ENCODE measurements at places on chromosomes 5 and 9.
A peak's percentile ranks its signal among the peaks of the same experiment; 100 is the strongest.

DNA sequence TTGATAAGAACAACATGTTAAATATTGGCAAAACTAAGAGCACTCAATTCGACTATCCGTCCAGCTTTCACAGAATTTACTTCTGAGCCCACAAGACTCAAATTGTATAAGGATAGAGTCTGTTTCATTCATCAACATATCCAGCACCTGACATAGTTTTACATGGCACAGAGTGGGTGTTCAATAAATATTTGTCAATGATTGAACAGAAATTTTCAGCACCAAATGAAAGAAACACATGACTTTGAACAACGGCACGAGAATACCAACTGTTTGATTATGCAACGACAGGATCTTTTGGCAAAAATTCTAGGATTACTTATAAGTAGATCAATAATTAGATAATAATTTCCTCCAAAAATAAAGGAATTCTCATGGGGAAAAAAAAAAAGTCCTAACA, 41.8 kb downstream of the SKP2 start:
- DNase-seq: no peak

DNA sequence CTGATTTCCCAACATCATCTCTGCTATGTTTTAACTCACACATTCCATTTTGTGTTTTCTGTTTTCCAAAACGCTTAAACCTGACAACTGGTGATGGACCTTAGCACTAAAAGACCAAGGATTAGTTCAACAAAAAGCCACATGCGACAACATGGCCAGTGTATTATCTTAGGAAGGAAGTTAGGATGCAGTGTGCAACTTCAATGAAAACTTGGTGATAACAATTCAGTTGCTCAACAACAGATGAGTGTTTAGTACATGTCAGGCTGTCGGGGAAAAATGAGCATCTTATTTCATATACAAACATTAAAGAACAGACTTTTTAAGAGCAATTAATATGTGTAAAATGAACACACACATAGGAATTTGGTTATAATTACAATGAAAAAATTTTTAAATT, 780.0 kb downstream of the SEMA5A start:
- DNase-seq: no peak

GRCh38 chr5:147507480-147508126, 2.3 kb downstream of the DPYSL3 start:
- DNase-seq: no peak

GRCh38 chr5:64666078-64666477, 24.2 kb upstream of the SHISAL2B start:
- DNase-seq: no peak

- no peak for DNase-seq
These were observed 7.2 kb upstream of the LCN2 start for GRCh38 chr9:128142061-128142460.

- no peak for DNase-seq
These were observed 1029.9 kb upstream of the WWC1 start for GRCh38 chr5:167261309-167262100.

GRCh38 chr5:124061663-124062062, 549.7 kb downstream of the CSNK1G3 start:
- no peak for DNase-seq

DNA sequence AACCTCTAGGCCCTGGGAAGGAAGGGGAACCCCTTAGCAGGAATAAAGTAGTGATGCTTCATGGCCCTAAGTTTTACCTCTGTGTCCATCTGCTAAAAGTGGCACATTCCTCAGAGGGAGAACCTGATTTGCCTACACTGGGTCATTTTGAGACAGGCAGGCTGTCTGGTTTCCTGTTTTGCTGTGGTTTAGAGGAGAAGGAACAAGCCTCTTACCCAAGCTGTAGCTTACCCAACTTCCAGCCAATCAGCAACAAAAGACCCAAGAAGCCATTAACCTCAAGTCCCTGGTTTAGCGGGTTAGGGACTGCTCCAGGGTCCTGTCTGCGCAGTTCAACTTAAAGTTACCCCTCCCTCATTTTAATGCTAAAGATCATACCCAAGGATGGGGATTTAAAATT, 411.0 kb downstream of the MAT2B start:
- DNase-seq: no peak

- DNase-seq: no peak
These were observed 112.8 kb upstream of the CDH12 start for GRCh38 chr5:22965960-22966359.

GRCh38 chr9:131395157-131396098, 1.5 kb downstream of the PRRC2B start:
- DNase-seq: peak; percentile 76

- no peak for DNase-seq
These were observed 21.0 kb downstream of the TIMD4 start for GRCh38 chr5:156942064-156942463.

GRCh38 chr5:149133795-149134777, 7.2 kb upstream of the ABLIM3 start:
- DNase-seq: no peak

DNA sequence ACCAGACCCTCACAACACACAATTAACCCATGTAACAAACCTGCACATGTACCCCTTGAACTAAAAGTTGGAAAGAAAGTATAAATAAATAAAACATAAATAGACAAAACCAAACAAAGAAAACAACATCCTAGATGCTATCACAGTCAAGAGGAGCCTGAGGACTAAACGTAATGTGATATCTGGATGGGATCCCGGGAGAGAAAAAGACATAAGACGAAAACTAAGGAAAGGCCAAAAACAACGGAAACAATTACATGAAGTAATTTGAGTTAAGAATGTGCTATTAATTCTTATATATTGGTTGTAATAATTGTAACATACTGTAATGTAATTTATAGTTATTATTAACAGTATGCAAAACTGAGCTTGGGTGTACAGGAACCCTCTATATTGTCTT, 793.9 kb downstream of the SEMA5A start:
- DNase-seq: no peak
